Tongue (tissue), 3 donors: ENCODE measurements at places on chromosomes 7 and 10. TPM values are rescaled to one million over a fixed set of nuclear protein-coding genes. Genes with fewer than 3 reads are reported as not detected.

The LRGUK gene
- 1.6 TPM for total RNA-seq

The CNNM2 gene
- total RNA-seq, result 13.2 TPM

The LIPA gene
- 32.7 TPM for total RNA-seq

The CH25H gene
- total RNA-seq, result 0.21 TPM

The MMRN2 gene
- total RNA-seq, result 53.6 TPM

The RARRES2 gene
- total RNA-seq, result 35.5 TPM

The AGAP6 gene
- total RNA-seq, result 4.3 TPM

The SPDYE8 gene
- total RNA-seq, result not detected

The BAZ1B gene
- 59.1 TPM for total RNA-seq

The SLC39A12 gene
- not detected for total RNA-seq

The TAS2R41 gene
- total RNA-seq, result 0.31 TPM

The FAM25G gene
- total RNA-seq, result not detected

The ASZ1 gene
- not detected for total RNA-seq

The CFAP46 gene
- total RNA-seq, result 0.41 TPM

The COL1A2 gene
- total RNA-seq, result 4,115 TPM

The NXPH1 gene
- not detected for total RNA-seq

The PNLIPRP3 gene
- total RNA-seq, result not detected

The GNG11 gene
- total RNA-seq, result 31.6 TPM

The FXYD4 gene
- not detected for total RNA-seq
